ENCODE measurements at places on chromosomes 3 and 15.

GRCh38 chr3:184491867-184492615, 69.5 kb upstream of the EPHB3 start:
- DNase-seq, result no peak

DNA sequence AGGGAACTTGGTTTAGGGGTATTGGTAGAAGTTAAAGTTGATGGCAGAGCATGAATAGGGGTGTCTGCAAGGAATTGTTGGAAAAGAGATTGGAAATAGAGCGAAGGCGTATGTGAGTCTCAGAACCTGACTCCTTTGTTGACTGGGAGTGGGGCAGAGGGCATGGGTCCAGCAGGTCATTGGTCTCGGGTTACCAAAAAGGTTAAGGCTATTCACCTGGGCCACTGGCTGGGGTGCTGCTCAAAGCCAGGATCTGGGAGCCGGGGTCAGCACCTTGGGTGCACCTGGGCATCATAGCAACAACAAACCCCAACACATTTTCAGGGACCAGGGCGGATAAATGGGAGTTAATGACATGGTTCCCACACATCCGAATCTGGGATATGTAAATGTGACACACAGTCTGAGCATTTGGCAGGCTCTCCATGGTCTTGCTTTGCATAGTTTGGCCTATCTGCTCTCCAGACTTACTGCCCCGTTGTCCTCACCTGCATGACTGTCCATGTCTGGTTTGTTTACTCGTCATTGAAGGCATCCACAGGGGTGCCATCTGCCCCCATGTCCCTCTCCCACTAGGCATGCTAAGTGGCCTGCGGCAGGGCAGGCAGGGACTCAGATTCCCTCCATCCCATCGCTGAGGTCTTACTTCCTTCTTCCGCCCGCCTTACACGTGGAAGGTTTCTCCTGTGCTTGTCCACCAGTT, 10.1 kb downstream of the KLF13 start:
- no peak for DNase-seq

GRCh38 chr15:69979783-69980182, 117.9 kb downstream of the TLE3 start:
- DNase-seq, result no peak

GRCh38 chr3:45686850-45687249, 2.3 kb upstream of the SACM1L start:
- no peak for DNase-seq

- DNase-seq, result no peak
Measured at GRCh38 chr3:197421021-197421420, 122.6 kb upstream of the DLG1 start.

GRCh38 chr3:30475038-30475808, 131.2 kb upstream of the TGFBR2 start:
- DNase-seq, result no peak

GRCh38 chr15:33500432-33501195, 189.8 kb downstream of the RYR3 start:
- DNase-seq, result no peak
